Suprapubic skin (tissue), 4 donors: ENCODE measurements at places on chromosomes 12 and 14.

- no peaks in the 10 kb centered on the region for H3K36me3 ChIP-seq
- H3K27ac ChIP-seq: no peak overlapping the region
- H3K4me1 ChIP-seq: peaks cover 1% of the 10 kb centered on the region
- H3K27me3 ChIP-seq: no peaks in the 10 kb centered on the region
- DNase-seq: no peak
Measured at GRCh38 chr14:31932675-31933074, 144.4 kb upstream of the ARHGAP5 start.

- H3K36me3 ChIP-seq: no peaks in the 10 kb centered on the region
- no peak overlapping the region for H3K4me3 ChIP-seq
- H3K4me1 ChIP-seq: no peaks in the 10 kb centered on the region
- peaks cover 3% of the 10 kb centered on the region for H3K27me3 ChIP-seq
- no peak overlapping the region for H3K27ac ChIP-seq
Measured at GRCh38 chr14:62101673-62102348, 339.6 kb downstream of the SNAPC1 start.

DNA sequence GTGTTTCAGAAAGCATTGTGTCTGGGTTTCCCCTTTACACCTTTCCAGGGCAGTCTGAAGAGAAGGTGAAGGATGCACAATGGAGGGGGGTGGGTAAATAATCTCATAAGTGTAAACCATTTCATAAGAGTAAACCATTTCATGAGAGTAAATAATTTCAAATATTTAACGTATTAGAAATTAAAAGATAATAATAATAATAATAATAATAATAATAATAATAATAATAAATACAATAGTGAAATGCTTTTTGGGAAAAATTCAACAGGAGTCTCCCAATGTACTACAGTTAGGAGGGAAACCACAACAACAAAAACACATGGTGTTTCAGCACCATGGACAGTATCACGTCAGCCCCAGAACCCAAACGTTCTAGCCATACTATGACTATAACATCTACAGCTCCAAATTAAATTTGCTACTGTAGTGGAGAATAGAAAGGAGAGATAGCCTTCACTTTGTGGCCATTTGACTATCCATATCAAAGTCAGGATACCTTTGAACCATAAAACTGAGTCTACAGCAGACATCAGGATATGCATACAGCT is 691.8 kb downstream of the BCL11B start:
- H3K4me3 ChIP-seq: no peak overlapping the region
- H3K36me3 ChIP-seq: no peaks in the 10 kb centered on the region
- no peak for DNase-seq
- no peaks in the 10 kb centered on the region for H3K4me1 ChIP-seq
- H3K27ac ChIP-seq: no peak overlapping the region

DNA sequence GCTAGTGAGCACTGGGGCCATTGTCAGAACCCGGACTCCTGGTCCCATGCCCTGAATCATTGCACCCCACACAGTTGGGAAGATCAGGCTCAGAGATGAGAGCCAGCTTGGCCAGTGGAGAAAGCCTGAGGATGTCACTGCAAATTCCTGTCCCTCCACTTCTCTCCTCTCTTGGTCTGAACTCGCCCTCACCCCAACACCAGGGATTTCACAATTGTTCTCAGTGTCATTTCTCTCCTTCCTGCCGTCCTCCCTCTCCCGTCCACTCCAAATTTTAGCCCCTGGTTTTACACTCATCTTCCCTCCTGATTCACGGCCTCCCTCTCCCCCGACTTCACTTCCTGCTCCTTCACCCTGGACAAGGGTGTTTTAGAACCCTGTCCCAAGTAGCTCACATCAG is 11.1 kb downstream of the KRT75 start:
- peaks cover 7% of the 10 kb centered on the region for H3K4me1 ChIP-seq
- peaks cover 5% of the 10 kb centered on the region for H3K27me3 ChIP-seq
- no peaks in the 10 kb centered on the region for H3K36me3 ChIP-seq
- DNase-seq: no peak
- no peak overlapping the region for H3K4me3 ChIP-seq

DNA sequence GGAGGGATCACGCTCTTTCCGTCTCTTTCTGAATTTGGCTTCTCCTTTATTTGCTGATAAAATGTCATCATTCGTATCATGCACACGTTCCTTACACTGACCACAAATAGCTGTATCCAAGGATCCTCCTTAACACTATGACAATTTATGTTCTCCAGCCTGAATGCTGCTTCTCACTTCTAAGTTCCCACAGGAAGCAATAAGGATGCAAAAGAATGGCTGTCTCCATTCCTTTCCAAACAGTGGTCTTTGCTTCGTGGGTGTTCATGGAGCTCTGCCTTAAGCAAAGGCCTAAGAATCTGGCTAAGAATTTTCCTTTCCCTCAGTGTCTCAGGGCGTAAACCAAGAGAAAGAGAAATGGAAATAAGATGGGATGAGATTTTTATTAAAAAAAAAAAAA is 200.2 kb downstream of the ITPR2 start:
- DNase-seq: no peak
- peaks cover 16% of the 10 kb centered on the region for H3K36me3 ChIP-seq
- H3K4me1 ChIP-seq: no peaks in the 10 kb centered on the region
- H3K27ac ChIP-seq: no peak overlapping the region
- no peak overlapping the region for H3K4me3 ChIP-seq

DNA sequence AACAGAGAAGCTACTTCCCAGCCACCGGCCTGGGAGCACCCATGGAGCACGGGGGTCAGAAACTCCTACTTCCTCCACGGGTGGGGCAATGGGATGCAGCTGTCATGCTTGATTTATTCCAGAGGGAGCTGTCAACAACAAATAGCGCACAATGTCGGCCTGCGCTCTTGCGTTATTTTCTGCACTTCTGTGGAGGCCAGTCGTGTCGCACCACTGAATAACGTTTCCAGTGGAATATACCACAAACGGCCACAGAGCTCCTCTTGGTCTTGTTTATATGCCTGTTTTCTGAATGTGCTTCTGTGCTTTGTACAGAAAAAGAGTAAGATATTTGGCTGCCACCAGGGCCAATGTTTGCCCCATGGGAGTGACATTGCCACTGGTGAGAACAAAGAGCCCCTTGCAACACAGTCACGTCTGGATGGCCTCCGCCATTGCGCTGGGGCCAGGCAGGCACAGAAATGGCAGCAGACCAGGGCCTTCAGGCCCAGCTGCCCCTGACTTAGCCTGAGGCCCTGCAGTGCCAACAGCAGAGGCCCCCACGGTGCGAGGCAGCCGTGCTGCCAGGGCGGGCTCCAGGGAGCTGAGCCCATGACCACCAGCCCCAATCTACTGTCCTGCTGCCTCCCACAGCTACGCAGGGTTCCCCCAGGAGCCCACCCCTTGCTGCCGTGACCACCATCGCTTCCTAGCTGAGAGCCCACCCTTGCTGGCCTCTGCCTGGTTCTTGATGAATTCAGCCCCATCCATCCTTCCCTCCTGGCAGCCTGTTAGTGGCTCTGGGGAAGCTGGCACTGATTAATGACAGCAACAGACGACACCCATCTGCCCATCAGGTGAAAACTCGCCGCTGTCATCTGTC is 28.9 kb upstream of the TMEM179 start:
- no peak overlapping the region for H3K4me3 ChIP-seq
- no peaks in the 10 kb centered on the region for H3K4me1 ChIP-seq

DNA sequence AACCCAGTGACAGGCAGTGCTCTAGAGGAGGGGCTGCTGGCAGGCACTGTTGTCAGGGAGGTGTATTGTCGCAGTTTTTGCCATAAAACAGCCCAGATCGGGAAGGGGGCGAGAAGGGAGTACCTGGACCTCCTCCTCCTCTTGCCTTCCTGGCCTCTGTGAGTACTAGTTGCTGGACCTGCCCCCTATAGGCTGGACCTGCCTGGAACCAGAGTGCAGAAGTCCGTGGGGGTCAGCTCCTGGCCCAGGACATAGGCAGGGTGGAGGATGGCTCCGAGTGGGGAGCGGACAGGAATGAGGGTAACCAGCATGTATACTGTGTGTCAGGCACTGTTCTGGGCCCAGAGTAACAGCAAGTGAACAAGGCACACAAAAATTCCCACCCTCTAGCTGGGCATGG is 116.3 kb downstream of the PTPN11 start:
- H3K27ac ChIP-seq: no peak overlapping the region
- no peak overlapping the region for H3K4me3 ChIP-seq

- no peak overlapping the region for H3K27ac ChIP-seq
- H3K27me3 ChIP-seq: peaks cover 4% of the 10 kb centered on the region
- no peak for DNase-seq
- H3K4me3 ChIP-seq: no peak overlapping the region
- H3K4me1 ChIP-seq: peaks cover 11% of the 10 kb centered on the region
Measured at GRCh38 chr12:52575256-52575655, 1.6 kb upstream of the KRT74 start.
